COLO829 (cell line): ENCODE measurements at places on chromosomes 11 and 22.
A peak's percentile ranks its signal among the peaks of the same experiment; 100 is the strongest.

- no peak for DNase-seq
Observed at GRCh38 chr11:84894666-84895065, 732.5 kb downstream of the DLG2 start.

- DNase-seq, result no peak
Observed at GRCh38 chr22:38032681-38033521, 24.3 kb upstream of the PICK1 start.

DNA sequence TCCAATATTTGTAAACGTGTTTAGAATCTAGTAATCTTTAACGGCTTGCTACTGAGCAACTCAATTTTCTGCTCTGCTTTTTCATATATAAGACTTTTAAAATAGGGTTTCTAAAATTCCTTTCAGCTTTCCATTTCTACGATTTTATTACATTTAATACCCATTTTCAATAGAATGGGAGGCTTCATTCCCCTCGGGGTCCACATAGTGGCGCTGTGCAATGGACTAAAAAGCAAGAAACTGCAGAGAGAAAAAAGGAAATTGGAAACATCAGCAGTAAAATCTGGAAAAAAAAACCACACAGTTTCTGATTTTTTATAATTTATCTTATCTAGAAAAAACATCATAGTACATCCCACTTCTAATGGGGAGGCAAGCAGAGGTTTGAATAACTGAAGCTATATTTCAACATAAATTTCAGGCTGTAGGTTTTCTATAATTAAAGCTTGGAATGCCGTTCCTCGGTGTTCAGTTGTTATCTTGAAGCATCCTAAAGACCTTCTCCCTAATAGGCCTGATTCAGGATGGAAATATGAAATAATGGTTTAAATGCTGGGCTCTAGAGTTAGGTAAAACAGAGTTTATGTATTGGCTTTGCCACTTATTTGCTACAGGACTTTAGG, 18.7 kb upstream of the JHY start:
- DNase-seq, result peak; percentile 59

DNA sequence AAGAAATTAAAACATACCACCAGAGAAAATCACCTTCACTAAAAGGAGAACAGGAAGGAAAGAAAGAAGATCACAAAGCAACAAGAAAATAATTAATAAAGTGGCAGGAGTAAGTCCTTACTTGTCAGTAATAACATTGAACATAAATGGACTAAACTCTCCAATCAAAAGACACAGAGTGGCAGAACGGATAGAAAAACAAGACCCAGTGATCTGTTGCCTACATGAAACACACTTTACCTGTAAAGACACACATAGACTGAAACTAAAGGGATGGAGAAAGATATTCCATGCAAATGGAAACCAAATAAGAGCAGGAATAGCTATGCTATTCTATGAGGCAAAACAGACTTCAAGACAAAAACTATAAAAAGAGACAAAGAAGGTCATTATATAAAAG, 25.9 kb downstream of the PLA2G6 start:
- DNase-seq, result no peak

GRCh38 chr11:45919806-45920530, 2.3 kb upstream of the PEX16 start:
- DNase-seq, result no peak

GRCh38 chr22:43625242-43625641, 186.9 kb downstream of the EFCAB6 start:
- no peak for DNase-seq

DNA sequence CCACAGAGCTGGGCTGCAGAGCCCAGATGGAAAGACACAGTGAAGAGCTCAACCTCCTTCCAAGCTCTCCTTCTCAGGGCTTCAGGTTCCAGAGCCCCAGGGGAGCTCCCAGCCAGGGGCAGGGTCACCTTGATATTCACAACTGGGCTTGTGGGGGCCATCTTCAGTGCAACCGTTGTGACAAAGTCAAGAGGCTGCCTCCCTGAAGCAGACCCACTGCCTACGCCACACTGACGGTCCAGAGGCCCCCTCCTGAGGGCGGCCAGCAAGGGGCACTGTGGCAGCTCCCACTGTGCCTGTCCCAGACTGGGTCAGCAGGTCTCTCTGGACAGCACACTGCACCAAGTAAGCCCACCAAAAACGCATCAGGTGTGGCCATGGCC, 84.1 kb downstream of the DGCR2 start:
- DNase-seq, result no peak

DNA sequence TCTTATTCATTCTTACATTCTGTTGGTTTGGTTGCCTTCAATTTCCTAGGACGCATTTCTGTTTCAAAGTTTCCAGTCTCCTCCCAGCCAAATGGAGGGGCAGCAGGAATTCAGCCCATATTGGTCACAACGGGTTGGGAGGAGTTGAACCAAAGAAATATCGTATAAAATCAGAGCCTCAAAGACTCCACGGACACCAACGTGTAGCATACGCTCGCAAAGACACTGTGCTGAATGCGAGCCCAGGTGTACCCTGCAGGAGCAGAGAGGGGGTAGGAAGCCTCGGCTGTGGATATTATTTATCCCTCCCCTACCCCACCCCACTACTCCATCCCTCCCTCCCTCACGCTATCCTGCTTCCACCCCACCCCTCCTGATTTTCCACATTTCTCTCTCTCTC, 15.5 kb upstream of the CCND1 start:
- no peak for DNase-seq

GRCh38 chr11:92625894-92626293, 343.6 kb upstream of the MTNR1B start:
- DNase-seq, result no peak

DNA sequence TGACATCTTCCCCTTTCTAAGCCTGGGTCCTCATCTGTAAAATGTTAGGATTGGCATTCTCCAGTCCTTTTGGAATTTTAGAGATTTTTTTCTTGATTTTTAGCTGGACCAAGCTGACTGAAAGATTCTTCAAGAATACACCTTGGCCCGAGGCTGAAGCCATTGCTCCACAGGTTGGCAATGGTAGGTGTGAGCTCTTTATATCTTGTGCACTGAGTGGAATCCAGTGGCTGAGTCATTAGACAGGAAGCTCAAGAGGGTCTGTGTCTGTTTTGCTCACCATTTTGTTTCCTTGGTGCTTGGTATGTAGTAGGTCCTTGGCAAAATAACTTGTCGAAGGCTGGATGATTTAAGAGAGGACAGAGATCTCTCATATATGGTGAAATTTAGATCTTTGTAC, 6.2 kb downstream of the EIF3L start:
- DNase-seq, result no peak

DNA sequence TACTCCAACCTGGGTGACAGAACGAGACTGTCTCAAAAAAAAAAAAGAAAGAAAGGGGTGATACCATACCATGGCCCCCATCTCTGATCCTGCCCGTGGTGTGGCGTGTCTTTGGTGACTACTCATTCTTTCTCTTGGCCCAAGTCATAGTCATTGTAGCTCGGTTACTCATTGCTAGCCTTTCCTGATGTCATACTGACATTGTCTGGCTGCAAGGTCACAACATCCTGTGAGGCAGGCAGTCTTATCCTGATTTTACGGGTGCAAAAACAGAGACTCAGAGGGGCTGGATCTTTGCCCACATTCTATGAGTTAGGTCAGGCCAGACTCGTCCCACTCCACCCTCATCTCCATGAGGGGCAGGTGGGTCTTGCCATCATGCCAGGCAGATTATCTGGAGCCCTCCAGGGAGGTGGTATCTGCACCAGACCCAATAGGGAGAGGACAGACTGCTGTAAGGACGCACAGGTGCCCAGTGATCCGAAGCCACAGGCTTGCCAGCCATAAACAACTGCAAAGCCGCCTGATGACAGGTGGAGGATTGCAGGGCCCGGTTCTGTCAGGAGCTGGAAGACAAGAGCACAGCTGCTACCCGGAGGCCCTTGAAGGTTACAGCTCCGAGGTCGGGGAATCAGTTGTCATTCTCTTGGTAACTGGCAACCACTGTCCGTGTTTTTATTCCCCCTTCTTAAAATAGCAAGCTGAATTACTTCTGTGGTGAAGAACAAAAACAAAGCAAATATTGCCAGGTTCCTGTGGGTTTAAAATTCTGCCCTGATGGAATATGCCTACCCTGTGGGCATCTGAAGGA, 13.8 kb downstream of the TOM1 start:
- DNase-seq, result no peak

DNA sequence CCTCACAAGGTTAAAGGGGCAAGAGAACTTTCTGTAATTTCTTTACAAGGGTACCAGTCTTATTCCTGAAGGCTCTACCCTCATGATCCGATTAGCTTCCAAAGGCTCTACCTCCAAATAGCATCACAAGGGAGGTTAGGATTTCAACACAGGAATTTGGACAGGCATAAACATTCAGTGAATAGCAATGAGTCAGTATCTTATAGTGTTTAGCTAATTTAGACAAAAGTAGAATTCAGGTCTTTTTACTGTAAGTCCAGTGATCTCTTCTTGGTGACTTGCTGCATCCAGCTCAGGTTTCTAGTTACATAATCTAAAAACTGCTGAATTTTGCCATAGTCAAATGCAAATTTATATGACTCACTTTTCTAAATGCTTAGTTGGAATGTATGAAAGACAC, 1995.6 kb upstream of the RAG2 start:
- DNase-seq, result peak; percentile 68

- no peak for DNase-seq
Observed at GRCh38 chr11:36467916-36468315, 42.2 kb downstream of the TRAF6 start.

- no peak for DNase-seq
Observed at GRCh38 chr22:45562102-45562501, 59.4 kb downstream of the FBLN1 start.

DNA sequence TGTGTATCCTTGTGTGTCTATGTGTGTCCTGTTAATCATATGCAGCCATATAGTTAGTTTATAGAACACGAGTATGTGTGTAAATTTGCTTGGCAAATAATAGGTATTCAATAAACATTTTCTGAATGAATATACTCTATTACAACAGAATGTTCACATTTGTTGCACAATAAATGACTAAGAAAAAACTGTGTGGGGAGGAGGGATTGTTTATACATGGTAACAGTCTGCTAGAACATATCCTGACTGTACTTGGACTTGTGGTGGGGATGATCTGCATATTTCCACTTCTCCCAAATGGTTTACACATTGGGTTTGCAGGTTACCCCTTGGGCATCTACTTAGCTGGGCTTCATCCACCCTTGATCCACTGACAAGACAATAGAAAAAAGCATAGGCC, 194.6 kb downstream of the INSC start:
- DNase-seq, result no peak

- no peak for DNase-seq
Observed at GRCh38 chr22:45631140-45631840, 40.3 kb upstream of the ATXN10 start.

DNA sequence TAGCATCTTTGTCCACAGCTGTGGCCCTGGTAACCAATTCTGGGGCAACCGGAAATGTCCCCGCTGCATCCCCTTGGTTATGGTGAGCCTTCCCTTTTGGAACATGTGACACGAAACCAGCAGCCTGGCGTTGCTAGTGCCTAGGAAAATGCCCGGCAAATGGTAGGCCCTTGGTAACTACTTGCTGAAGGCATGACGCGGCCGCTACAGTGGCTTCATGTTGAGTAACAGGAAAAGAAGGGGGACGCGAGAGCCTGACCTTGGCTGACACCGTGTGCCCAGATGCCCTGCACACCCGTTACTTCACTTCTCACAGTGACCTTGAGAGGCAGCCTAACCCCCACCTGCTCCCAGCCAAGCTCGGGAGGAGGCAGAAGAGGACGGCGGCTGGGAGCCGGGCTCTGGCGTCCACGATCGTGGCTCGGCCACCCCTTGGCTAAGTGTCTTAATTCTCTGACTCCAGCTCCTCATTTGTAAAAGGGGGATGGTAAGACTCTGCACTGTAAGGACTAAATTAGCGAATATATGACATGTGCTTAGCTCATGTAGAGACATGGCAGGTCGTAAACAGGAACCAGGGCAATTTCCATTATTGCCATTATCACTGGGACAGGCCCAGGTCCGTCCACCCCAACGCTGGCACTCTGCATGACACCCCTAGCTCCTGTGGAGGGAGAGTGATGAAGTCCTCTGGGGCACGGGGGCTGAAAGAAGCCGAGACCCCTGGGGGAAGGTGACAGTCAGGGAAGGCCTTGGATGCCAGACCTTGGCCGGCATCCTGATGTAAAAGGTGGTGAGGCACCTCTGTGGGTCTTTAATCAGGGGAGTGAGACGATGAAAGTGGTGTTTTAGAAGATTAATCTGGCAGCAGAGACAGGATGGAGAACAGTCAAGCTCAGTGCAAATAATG, 18.9 kb downstream of the IFT27 start:
- DNase-seq, result no peak

- no peak for DNase-seq
Observed at GRCh38 chr11:128505449-128506065, 81.8 kb downstream of the ETS1 start.

- no peak for DNase-seq
Observed at GRCh38 chr11:40882301-40882700, 577.2 kb downstream of the LRRC4C start.

GRCh38 chr11:93016595-93016994, 47.1 kb downstream of the MTNR1B start:
- no peak for DNase-seq

- DNase-seq, result no peak
Observed at GRCh38 chr22:27348634-27349033, 452.9 kb downstream of the MN1 start.

DNA sequence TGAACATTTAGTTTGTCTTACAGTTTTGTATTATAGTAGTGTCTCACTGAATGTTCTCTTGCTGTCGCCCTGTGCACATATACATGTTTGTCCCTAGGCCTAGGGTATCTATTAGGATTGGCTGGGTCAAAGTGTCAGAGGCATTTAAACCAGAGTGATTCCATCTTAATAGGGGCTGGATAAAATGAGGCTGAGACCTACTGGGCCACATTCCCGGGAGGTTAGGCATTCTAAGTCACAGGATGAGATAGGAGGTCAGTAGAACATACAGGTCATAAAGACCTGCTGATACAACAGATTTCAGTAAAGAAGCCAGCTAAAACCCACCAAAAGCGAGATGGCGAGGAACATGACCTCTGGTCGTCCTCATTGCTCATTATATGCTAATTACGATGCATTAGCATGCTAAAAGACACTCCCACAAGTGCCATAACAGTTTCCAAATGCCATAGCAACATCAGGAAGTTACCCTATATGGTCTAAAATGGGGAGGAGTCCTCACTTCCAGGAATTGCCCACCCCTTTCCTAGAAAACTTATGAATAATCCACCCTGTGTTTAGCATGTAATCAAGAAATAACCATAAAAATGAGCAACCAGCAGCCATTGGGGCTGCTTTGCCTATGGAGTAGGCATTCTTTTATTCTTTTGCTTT, 82.6 kb downstream of the LDLRAD3 start:
- DNase-seq, result no peak

DNA sequence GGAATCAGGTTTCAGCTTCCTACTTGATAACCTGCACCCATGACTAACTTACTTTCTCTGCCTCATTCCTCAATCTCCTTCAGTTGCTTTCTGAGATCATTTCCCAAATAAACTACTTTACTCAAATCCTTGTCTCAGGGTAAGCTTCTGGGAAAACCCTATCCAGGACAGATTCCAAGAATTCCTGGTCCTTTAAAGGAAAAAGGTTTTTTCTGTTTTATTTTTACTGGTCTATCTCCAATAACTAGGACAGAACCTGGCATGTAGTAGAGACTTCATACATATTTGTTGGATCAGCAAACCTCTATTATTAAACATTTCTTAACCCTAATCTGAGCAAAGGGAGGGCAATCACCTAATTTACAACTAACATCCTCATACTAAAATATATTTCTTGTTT, 910.5 kb upstream of the CHORDC1 start:
- DNase-seq, result no peak

GRCh38 chr22:26709617-26710390, 52.4 kb downstream of the MIAT start:
- DNase-seq, result no peak

GRCh38 chr11:19435306-19435989, 194.7 kb upstream of the E2F8 start:
- no peak for DNase-seq

GRCh38 chr11:100888836-100889235, 201.7 kb downstream of the ARHGAP42 start:
- no peak for DNase-seq
